Right lung (tissue), 10 donors: ENCODE measurements at places on chromosomes 5 and 9.
A peak's percentile ranks its signal among the peaks of the same experiment; 100 is the strongest.

DNA sequence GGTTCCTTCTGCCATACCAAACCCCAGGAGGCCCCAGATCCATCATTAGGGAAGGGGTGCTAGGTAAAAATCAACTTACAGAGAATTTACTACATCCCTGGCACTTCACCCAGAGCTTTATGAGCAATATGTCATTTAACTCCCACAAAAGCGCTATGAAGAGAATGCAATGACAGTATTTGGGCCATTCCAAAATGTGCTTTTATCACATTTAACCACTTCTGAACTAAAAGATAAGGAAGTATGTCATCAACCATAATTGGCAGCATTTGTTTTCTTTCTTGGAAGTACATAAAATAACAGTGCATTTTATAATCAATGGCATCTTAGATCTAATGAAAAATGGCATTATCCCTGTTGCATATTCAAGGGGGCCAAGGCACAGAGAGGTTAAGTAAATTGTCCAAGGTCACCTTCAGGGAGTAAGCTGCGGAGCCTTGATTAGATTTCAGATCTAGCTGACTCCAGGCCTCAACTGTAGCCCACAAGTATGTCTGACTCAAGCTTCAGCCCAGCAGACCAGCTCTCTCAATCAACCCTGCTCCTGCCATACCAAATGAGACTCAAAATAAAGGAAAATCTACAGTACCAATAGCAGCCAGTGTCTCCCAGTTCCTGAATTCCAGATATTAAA, 16.5 kb downstream of the SH3TC2 start:
- DNase-seq: no peak

DNA sequence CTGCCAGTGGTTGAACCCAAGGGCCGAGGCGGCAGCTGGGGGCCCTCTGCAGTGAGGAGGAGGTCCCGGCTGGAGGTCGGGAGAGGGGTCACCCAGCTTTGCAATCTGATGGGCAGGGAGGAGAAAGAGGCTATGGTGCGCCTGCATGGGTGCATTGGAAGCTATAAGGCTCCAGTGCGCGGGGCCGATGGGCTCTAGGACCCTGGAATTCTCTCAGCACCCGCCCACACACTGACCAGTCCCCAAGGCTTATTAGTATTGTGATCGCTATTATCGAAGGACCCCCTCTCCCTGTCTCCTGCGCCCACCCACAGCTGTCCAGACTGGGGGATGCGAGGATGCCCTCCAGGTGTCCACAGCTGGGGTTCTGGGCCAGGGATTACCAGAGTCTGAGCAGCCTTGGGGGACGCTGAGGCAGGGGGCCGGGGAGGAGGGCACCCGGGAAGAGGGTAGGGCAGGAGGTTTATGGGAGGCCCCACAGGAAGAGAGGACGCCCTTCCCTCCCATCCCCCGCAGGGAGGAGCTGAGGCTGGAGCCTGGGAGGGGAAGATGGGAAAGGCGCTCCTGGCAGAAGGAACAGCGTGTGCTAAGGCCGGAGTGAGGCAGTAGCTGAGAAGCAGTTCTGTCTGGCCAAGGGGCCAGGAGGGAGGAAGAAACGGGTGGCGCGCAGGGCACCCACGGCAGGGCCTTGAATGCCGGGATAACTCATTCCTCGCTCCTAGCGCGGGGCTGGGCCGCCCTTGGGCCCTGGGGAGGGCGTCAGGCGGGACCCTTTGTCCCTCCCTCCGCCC, 24.2 kb downstream of the C9orf50 start:
- peak; percentile 84 for DNase-seq

DNA sequence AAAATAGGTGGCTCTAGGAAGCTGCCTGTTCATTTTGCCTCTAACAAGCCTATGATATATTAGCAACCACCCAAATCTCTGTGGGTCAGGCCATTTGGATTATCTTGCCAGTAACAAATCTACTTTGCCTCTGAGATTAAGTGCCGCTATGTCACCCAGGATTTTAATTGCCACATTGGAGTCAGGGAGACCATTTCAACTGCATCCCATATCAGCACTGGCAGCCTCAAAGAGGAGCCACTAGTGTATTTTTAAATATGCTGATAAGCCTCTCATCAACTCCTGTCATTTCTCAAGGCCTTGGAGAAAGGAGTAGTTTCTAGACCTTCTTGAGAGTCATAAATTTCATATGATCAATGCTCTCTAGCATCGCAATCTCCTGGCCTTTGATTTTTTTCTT, 12.1 kb upstream of the ADAMTS19 start:
- no peak for DNase-seq

DNA sequence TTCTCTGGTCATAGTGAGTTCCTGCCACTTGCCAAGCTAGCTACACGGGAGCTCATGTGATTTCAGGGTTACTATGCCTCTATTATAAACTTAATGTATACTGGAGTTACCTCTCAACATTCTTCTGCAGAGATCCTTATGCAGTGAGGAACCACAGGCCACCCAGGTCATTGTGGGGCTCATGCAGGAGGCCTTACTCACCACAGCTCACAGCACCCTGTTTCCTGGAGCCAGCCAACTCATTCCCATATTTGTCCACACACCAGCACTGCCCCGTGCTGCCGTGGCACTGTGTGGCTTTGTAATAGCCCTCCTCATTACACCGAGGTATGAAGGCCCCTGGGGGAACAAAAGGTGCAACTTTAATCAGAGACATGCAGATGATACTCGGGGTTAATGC, 520.0 kb downstream of the SPOCK1 start:
- no peak for DNase-seq

- DNase-seq: no peak
Observed at GRCh38 chr9:75039801-75040200, 11.7 kb upstream of the CARNMT1 start.

- no peak for DNase-seq
Observed at GRCh38 chr5:138305797-138306196, 25.8 kb downstream of the CDC25C start.

GRCh38 chr9:98502311-98502975, 206.3 kb downstream of the GABBR2 start:
- DNase-seq: no peak

- DNase-seq: no peak
Observed at GRCh38 chr5:176188085-176188484, 50.1 kb upstream of the SIMC1 start.

GRCh38 chr5:103216137-103216536, 42.4 kb upstream of the MACIR start:
- DNase-seq: no peak

- DNase-seq: no peak
Observed at GRCh38 chr9:99078717-99079116, 26.2 kb upstream of the TGFBR1 start.

DNA sequence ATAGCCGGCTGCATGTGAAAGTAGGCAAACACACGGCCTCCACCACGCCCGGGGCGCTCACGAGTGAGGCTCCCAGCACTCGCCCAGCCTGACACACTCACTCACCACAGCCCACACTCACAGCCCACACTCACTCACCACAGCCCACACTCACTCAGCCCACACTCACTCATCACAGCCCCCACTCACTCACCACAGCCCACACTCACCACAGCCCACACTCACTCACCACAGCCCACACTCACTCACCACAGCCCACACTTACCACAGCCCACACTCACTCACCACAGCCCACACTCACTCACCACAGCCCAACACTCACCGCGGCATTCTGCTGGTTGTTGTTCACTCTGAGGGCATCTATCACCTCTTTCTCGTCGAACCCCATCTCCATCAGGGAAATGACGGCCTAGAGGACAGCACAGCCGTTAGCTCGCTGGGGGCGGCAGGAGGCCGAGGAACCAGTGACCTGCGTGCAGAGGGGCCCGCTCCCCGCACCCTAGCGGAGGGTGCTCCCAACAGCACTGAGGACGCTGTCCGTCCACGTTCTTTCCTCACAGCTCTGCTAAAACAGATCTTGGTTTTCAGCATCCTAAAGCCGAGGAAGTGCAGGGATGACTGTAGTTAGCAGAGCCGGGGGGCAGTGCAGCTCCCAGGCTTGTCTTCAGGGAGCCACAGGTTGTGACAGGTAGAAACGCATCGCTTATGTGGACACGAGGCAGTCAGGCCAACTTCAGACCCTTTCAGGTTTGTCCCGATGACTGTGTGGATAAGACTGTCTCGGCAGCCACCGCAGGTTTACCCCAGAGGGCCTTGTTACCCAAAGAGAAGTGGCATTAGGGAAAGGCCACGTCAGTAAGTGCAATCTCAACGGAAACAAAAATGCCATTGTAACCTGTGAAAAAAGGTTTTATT, 21.6 kb downstream of the UBAC1 start:
- DNase-seq: no peak

GRCh38 chr9:133146746-133147411, 16.8 kb downstream of the GBGT1 start:
- no peak for DNase-seq

DNA sequence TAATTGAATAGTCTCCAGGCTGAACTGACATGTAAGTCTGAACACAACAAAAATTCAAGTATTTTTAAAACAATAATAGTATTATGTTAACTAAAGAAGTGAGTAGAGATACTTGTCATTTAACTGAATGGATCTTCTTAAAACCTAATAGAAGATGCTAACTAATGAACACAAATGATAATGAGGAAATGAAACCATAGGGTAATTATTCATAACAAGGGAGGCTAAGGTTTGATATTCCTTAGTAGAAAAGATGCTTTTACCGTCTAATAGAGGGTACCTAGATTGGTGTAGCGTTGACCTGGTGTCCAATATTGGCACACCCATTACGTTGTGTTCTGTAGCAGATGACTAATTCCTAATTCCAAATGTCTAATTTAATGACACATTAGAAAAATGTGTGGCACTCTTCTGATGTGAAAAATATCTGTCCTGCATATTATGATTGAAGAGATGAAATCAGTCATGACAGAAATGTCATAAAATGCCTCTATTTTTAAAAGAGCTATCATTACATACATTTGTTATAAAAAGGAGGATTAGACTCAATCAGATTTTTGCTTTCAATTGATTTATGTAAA, 14.9 kb upstream of the DAB2 start:
- DNase-seq: no peak

- no peak for DNase-seq
Observed at GRCh38 chr5:124752854-124753720, 6.6 kb upstream of the ZNF608 start.

DNA sequence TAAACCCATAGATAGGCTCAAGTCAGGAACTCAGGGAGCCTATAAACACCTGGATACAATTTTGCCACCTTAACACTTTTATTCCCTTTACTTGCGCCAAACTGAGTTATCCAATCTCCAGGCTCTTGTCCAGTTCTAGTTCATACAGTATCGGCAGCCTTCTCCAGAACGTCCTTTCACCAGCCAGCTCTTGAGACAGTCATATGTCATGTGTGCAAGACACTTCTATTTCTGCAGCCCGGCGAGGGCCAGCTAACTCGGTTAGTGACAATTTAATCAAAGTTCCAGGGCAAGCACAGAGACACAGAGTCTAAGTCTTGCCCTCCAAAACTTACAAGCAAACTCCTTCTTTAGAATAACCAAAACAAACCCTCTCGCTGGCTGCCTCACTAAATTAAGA, 12.9 kb downstream of the ABCA1 start:
- no peak for DNase-seq

- DNase-seq: no peak
Observed at GRCh38 chr9:103361906-103362305, 366.8 kb downstream of the CYLC2 start.

DNA sequence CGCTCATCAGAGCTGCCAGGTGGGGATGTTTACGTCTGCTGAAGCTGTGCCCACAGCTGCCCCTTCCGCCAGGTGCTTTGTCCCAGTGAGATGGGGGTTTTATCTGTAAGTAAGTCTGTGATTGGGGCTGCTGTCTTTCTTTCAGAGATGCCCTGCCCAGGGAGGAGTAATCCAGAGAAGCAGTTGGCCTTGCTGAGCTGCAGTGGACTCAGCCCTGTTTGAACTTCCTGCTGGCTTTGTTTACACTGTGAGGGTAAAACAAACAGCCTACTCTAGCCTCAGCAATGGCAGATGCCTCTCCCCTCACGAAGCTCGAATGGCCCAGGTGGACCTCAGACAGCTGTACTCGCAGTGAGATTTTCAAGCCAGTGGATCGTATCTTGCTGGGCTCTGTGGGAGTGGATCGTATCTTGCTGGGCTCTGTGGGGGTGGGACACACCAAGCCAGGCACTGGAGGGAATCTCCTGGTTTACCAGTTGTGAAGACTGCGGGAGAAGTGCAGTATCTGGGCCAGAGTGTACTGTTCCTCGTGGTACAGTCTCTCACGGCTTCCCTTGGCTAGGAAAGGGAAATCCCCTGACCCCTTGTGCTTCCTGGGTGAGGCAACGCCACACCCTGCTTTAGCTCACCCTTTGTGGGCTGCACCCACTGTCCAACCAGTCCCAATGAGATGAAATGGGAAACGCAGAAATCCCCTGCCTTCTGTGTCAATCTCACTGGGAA, 530.1 kb upstream of the DMAC1 start:
- no peak for DNase-seq

- DNase-seq: peak; percentile 90
Observed at GRCh38 chr9:110555551-110556331, 23.8 kb downstream of the SVEP1 start.

GRCh38 chr5:179806250-179807048, at the start of gene MGAT4B:
TSS of gene MGAT4B (minus strand) at chr5:179806866. CDS start at chr5:179806583, 283 bp downstream.
- peak; percentile 77 for DNase-seq

DNA sequence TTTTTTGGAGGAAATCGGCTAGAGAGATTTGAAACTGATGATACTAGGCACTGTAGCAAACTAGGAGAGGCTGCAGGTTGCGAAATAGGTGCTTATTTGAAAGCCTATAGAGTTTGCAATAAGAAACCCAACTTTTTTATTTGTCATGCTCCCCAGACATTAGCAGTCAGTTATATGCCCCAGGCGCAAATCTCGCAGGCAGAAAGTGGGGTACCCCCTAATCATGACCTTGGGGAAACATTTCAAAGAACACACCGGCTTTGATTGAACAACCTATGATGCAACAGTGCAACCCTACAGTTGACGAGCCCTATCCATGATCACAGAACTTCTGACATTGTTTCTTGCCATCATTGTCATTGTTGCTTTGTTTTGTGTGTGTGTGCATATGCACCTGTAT, 510.5 kb downstream of the RAB3C start:
- DNase-seq: no peak

DNA sequence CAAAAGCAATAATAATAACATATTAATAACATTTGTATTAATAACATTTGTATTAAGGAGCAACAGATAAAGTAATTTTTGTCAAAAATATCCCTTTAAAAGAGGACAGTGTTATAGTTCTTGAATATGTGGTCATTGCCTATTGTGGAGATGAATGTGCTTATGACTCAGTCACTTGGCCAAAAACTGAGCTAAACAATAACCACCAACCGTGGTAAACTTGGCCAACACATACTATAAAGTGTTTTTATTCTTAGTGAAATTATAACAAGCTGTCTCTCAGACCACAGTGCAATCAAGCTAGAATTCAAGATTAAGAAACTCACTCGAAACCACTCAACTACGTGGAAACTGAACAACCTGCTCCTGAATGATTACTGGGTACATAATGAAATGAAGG, 159.2 kb upstream of the PLPPR1 start:
- no peak for DNase-seq

GRCh38 chr5:153209016-153209415, 281.5 kb upstream of the GRIA1 start:
- DNase-seq: no peak

DNA sequence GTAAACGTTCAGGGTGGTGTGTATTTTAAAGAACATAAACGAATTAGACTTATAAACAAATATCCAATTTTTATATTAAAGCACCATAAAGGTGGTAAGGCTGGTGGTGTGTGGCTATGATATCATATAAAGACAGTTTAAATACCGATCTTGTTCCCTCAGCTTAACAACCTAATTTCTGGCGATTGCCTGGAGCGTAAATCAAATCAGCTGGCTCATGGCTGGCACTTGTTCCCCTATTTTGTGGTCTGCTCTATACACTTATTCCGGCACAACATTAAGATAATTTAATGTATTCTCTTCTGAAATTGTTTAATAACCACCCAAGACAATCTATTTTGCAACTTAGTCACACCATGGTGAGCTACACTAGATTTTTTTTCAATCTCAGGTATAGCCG, 2.4 kb upstream of the HAPLN1 start:
- no peak for DNase-seq
